Stimulated activated CD4-positive, alpha-beta T cell treated with anti-CD3 and anti-CD28 coated beads, Interleukin-12 subunit alpha, Interleukin-12 subunit beta, amount 100 ng/mL, for 4 hours (primary cell): ENCODE measurements at places on chromosomes 1 and 21.

- DNase-seq: no peak
Observed at GRCh38 chr21:32386195-32386870, 6.5 kb downstream of the URB1 start.

DNA sequence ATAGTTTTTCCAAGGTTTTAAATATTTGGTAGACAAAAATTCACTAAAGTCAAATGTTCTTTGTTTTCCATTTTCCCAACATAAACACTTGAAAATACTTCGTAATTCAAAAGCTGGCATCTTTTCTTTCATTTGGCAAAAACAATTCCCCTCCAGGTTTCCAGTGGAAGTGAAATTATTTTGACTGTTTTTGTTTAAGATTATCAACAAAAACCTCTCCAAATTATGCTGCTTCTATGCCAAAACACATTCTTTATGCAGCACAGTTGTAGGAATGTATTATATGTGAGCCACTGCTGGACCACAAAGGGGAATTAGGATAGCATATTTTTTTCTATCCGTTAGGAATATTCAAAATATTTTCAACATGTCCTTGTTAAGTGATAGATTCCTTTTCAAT is 44.1 kb downstream of the SLC5A9 start:
- no peak for DNase-seq

- DNase-seq: peak; percentile 19
Observed at GRCh38 chr1:204398197-204399125, 13.2 kb downstream of the PPP1R15B start.

DNA sequence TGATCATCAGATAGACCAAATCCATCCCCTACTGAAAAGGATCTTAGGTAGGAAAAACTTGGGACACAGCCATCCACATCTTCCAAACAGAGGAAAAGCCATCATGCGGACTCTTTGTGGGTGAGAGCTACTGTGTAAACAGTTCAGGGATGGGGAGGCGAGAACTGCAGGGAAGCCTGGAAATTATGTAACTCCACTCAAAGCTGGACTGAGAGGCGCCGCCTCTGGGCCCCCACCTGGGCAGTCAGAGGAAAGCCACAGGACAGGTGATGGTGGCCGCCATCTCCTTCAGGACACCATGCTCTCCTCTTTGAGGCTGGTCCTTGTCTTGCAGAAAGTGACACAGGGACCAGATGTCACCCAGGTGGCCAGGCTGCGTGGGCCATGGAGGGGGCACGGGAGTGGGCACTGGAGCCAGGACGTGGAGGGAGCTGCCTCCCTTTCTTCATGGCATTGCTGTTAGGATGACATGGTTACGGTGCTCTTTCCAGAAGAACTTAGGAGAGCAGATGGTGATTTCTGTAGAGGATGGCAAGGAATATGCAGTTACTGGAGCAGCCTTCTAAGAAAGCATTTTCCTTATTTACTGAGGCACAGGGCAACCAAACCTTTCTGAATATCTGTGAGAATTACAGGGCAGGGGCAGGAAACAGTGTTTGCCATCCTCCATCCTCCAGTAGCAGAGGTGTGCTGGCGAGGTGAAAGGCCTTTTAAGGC is 32.0 kb upstream of the TDRD10 start:
- DNase-seq: no peak

GRCh38 chr1:207811920-207812720 is 60.3 kb downstream of the CD46 start:
- no peak for DNase-seq

- no peak for DNase-seq
Observed at GRCh38 chr1:231940701-231941100, 314.1 kb downstream of the DISC1 start.

- DNase-seq: no peak
Observed at GRCh38 chr1:181101581-181102226, 13.2 kb downstream of the IER5 start.

DNA sequence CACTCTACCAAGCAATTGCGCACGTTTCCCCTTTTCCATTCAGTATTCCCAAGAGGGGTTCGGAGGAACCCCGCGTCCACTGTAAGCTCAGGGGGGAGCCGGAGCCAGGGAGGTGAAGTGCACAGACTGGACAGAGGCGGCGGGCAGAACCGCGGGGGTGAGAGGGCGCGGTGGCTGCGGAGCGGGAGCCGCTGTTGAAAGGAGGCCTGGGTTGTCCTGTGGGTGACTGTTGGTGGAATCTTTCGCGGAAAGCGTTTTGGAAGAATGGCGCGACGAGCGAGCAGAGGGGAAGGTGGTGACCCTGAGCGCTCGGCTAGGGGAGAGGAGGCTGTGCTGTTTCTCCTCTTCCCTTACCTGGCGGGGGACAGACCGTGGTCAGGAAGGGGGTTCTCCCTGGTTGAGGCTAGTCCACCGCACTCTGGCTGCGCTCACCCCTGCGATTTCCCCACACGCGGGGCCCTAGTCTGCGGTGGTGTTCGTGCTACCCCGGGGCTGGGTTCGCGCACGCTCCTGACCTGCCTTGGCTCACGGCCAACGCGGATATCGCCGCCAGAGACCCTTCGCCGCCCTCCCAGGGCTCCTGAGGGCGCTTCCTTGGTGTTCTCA is 92.8 kb downstream of the PRKAB2 start:
- peak; percentile 5 for DNase-seq

DNA sequence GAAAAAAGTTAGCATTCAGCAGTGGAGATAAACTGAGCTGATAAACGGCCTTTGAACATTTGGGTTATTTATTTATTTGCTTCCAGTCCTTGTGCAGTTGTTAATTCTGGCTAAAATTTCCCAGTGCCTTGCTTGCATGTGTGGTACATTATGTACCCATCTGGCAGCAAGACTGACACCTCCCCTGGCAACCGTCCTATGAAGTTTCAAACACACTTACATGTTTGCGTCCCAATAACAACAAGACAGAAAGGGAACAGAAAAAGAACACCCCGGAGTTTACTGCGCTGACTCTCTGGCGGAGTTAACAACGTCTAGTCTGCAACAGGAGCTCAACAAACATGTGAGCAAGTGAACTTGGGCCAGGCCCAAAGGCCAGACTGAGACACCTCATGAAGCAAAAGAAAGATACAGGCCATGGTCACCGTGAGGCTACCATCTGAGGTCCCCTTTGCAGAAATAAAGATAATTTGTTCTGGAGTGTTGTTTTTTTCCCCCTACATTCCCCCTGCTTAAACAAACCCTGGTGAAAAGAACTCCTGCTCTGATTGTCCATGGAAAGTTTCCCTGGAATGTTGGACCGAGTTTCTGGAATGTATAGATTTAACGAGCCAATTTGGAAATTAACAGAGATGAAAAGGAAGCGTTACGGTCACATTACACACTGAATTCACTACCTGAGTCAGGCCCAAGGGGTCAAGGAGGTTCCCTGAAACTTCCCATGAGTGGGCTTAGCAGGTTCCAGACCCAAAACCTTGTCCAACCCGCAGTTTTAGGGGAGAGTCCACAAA is 33.4 kb downstream of the TRABD2B start:
- no peak for DNase-seq

DNA sequence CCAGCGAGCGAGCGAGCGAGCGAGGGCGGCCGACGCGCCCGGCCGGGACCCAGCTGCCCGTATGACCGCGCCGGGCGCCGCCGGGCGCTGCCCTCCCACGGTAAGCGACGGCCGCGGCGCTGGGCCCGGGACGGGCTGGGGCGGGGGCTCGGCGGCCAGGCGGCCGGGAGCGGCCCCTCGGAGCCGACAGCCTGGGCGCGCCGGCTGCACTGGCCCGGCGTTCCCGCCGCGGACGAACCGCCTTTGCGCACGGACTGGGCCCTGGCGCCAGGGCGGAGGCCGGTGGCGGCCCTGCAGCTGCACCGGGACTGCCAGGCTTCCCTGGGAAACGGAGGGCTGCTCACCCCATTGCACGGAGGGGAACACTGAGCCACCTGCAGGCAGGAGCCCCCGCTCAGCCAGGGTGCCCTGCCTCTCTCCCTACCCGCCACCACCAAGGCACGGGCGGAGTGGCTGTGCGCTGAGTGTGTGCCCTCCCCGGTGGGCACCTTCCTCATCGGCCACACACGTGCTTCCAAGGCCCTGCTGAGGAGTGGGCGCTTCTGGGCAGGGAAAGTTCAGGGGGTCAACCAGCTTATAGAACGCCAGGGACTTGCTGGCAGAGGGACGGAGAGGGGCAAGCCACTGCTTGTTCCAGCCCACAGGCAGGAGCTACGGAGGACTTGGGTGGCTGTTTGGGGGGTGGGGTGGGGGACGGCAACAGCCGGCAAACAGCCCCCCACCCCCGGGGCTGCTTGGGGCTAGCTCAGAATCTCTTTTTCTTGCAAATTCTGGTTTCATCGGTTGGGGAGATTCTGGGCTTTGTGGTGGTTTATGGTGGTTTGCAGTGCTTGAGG is 532 bp downstream of the CSF1 start:
- peak; percentile 33 for DNase-seq
